ENCODE measurements at places on chromosomes 7 and 10. TPM values are rescaled to one million over a fixed set of nuclear protein-coding genes. Genes with fewer than 3 reads are reported as not detected.

DNA sequence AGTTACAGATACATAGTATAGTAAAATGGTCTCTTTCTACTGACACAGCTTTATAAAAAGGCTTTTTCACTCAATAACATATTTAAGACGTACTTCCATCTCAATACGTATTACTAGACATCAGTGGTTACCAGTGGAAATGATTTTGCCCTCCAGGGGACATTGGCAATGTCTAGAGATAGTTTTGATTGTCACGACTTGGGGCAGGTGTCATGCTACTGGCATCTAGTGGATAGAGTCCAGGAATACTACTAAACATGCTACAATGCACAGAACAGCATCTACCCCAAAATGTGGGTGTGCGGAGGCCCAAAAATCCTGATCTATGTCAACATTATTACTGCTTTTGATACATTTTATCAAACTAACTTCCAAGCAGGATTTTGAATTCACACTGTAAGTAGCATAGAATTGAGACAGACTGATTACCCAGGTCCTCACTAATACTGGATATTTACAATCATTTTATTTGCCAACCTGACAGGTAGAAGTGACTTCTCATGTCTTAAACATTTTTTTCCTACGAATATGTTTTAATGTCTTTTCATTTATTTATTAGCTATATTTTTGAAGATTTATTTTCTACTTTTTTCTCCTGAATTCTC, 53.8 kb downstream of the HGF start:
- DNase-seq, result no peak

The FAM180A gene
- total RNA-seq, result 5.2 TPM

- no peak for DNase-seq
These were observed 63.4 kb downstream of the OSBPL3 start for GRCh38 chr7:24916463-24917040.

The TMEM130 gene
- 1.3 TPM for total RNA-seq

DNA sequence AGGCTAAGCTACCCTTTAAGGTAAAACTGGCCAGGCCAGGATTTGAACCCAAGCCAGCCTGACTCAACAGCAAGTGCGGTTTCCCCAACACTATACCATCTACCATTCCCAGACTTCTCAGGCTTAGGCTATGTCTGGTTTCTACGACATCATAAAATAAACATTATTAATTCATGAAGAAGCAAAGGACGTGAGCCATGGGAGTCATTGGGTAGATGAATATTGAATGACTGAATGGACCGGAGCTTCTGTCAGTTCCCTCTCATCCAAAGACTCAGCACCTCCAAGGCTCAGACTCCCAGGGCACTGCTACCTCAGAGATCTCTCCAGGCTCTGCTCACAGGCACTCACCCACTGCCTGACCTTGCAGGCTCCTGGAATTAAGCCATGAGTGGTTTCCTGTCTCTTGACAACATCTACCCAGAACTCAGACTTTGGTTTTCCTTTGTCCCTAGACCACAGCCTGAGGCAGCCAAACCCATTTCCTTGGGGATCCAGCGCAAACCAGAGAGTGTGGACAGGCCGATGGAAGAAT, 64.6 kb upstream of the STEAP1B start:
- DNase-seq, result no peak
